Adipose tissue (tissue), 3 donors: ENCODE measurements at places on chromosomes 1 and 21. TPM values are rescaled to one million over a fixed set of nuclear protein-coding genes. Genes with fewer than 3 reads are reported as not detected.

Gene MPZ
- polyA plus RNA-seq = 3.5 TPM

Gene NADK
- polyA plus RNA-seq = 131 TPM

Gene PSRC1
- polyA plus RNA-seq = 1.1 TPM

Gene SLAMF9
- polyA plus RNA-seq = not detected

Gene NUAK2
- polyA plus RNA-seq = 4.7 TPM

Gene OR2T2
- polyA plus RNA-seq = not detected

Gene DMRTA2
- polyA plus RNA-seq = not detected

Gene TSEN15
- polyA plus RNA-seq = 7.2 TPM

Gene SPRR2E
- not detected for polyA plus RNA-seq

Gene LCE3D
- not detected for polyA plus RNA-seq

Gene FALEC
- polyA plus RNA-seq = 0.15 TPM

Gene BCL2L15
- 14.3 TPM for polyA plus RNA-seq

Gene C1orf146
- not detected for polyA plus RNA-seq

Gene GBP6
- 0.22 TPM for polyA plus RNA-seq

Gene CFAP57
- polyA plus RNA-seq = 0.11 TPM

Gene DNASE2B
- not detected for polyA plus RNA-seq

Gene IVL
- 0.40 TPM for polyA plus RNA-seq

Gene BATF3
- 8.8 TPM for polyA plus RNA-seq

Gene SOX13
- 18.6 TPM for polyA plus RNA-seq

Gene SNAPIN
- 49.1 TPM for polyA plus RNA-seq

Gene CCDC185
- not detected for polyA plus RNA-seq

Gene DDOST
- 80.2 TPM for polyA plus RNA-seq

Gene KCNJ6
- polyA plus RNA-seq = 0.10 TPM

Gene TP73
- not detected for polyA plus RNA-seq

Gene PPIAL4G
- not detected for polyA plus RNA-seq

Gene COL24A1
- polyA plus RNA-seq = 0.09 TPM

Gene RC3H1
- polyA plus RNA-seq = 1.8 TPM

Gene GPR61
- polyA plus RNA-seq = not detected

Gene LY9
- polyA plus RNA-seq = 0.52 TPM

Gene ZNF281
- polyA plus RNA-seq = 1.8 TPM

Gene TFF2
- 505 TPM for polyA plus RNA-seq

Gene COL6A2
- 65.8 TPM for polyA plus RNA-seq

Gene HSPA13
- polyA plus RNA-seq = 7.9 TPM

Gene NPHS2
- polyA plus RNA-seq = not detected

Gene CD1C
- polyA plus RNA-seq = 0.19 TPM

Gene TTLL10
- 0.45 TPM for polyA plus RNA-seq

Gene CFAP45
- polyA plus RNA-seq = 0.33 TPM

Gene TLCD4
- 1.9 TPM for polyA plus RNA-seq

Gene ARHGEF19
- polyA plus RNA-seq = 5.5 TPM
